Coronary artery (tissue), 2 donors: ENCODE measurements at places on chromosomes 7 and 10.

DNA sequence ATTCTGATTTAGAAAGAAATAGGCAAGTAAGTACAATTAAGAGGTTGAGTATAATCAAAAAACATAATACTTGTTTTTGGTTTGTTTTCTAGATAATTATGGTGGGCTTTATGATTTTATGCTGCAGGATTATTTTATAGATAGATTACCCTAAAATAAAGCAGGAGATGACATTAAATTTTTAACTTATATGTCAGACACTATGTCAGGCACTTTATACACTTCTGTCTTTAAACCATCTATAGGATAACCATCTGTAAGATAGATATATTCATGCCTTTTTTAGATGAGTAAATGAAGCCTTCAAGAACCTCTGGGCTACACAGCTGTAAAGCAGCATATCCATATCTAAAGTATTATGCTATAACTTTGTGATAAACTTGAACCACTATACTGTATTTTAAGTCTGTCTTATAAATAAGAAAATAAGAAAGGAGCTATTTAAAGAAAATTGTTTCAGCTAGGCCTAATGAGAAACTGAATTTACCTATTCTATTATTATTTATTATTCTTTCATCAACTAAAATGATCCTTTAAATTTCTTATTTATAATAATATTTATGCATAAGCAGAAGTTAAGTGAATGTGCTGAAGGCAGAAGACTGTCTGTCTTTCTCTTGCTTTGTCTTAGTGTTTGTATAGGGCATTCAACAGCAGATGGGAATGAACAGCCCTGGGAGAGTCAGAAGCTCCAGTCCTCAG is 94.0 kb downstream of the CPED1 start:
- no peak for DNase-seq

- no peak for DNase-seq
Measured at GRCh38 chr7:116899308-116899707, 36.9 kb downstream of the CAPZA2 start.

- DNase-seq: no peak
Measured at GRCh38 chr7:84425702-84426259, 231.2 kb upstream of the SEMA3A start.

GRCh38 chr7:69631131-69631530 is 32.9 kb downstream of the AUTS2 start:
- DNase-seq: no peak

DNA sequence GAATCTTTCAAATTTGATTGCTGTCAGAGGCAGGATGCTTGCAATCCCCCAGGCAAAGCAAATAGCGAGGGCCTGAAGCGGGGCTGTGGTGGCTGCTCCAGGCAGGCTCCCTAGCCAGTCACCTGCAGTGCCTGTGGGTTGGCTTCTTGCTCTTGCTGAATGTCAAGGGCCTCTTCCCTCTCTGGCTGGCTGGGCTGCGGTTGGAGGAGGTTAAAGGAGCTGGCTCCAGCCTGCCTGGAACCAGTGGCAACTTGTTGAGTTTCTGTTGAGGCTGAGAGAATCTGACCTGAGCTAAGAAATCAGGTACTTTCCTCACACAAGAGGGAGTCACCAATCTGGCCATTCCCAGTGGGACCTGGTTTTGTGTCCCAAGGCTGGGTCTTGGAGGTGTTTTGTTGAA is 134.7 kb downstream of the TMEM178B start:
- DNase-seq: no peak

GRCh38 chr10:33133557-33133956 is 175.5 kb upstream of the ITGB1 start:
- DNase-seq: no peak

- no peak for DNase-seq
Measured at GRCh38 chr7:5282543-5283316, at the start of gene SLC29A4. Gene SLC29A4 (plus strand): TSS chr7:5282943. CDS start chr7:5287817, 4,874 bp downstream.

GRCh38 chr7:101442426-101443070 is 79.9 kb downstream of the COL26A1 start:
- no peak for DNase-seq

DNA sequence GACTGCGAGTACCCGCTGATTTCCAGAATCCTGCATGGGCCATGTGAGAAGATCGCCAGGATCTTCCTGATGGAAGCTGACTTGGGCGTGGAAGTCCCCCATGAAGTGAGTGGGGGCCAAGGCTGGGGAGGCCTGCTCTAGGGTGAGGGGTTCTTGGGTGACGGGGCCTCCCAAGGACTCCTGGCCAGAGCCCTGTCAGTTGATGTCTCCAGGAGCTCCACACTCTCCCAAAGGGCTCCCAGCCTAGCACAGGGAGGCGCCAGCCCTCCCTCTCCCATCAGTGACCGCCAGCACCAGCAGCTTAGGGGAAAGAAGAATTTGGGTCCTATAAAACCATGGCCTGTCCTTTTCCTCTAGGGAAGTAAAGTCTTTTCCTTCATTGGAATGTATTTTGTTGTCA is 9.8 kb upstream of the ZNF22 start:
- peak; percentile 65 for DNase-seq

GRCh38 chr7:30888747-30889146 is 22.9 kb upstream of the AQP1 start:
- no peak for DNase-seq

- DNase-seq: peak; percentile 97
Measured at GRCh38 chr10:79274279-79275104, 72.8 kb upstream of the PPIF start.
